Kidney capillary endothelial cell (primary cell): ENCODE measurements at places on chromosomes 12 and 14.

DNA sequence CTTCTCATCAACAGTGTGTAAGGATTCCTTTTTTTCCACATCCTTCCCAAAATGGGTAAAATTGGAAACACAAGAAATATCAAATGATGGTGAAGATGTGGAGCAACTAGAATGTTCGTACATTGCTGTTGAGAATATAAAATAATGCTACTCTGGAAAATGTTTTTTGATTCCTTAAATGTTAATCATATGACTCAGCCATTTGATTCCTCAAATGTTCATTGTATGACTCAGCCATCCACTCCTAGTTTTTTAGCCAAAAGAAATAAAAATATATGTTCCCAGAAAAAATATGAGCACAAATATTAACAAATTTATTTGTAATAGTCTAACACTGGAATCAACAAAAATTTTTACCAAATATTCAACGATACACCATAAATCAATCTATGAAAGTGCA lies 1108.6 kb downstream of the LRFN5 start:
- no peak for DNase-seq

DNA sequence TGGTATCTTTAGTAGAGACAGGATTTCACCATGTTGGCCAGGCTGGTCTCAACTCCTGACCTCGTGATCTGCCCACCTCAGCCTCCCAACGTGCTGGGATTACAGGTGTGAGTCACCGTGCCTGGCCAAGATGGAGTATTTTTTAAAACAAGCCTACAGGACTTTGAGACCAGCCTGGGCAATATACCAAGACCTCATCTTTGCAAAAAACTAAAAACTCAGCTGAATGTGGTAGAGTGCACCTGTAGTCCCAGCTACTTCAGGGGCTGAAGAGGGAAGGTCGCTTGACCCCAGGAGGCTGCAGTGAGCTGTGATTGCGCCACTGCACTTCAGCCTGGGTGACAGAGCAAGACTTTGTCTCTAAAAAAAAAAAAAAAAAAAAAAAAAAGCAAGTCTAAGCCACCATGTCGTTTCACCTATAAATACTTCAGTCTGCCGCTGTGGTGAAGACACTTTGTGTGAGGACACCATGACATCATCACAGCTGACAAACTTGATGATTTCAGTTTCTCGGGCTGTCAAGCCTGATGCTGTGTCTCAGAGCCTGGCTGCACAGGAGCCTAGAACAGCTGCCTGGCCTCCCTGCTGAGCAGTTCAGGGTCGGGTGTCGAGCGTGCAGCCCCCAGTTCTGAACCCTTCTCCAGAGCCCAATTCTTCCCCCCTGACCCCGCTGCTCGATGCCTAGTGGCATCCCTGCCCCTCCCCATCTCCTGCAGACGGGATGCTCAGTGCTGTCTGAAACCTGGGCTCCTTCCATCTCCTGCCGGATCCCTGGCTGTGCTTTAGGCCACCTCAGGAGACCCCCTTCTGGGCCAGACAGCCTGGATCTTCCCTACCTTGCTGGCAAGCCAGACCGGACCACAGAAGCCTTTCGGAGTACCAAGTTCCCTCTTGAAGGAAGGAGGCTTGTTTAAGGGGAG lies 119.2 kb upstream of the EVL start:
- DNase-seq: no peak

- peak; percentile 38 for DNase-seq
Observed at GRCh38 chr12:102169922-102170621, 27.6 kb downstream of the PMCH start.

- DNase-seq: peak; percentile 21
Observed at GRCh38 chr12:117069926-117070900, 29.0 kb downstream of the TESC start.

GRCh38 chr12:114397978-114398881 lies 7.7 kb downstream of the TBX5 start:
- DNase-seq: no peak

DNA sequence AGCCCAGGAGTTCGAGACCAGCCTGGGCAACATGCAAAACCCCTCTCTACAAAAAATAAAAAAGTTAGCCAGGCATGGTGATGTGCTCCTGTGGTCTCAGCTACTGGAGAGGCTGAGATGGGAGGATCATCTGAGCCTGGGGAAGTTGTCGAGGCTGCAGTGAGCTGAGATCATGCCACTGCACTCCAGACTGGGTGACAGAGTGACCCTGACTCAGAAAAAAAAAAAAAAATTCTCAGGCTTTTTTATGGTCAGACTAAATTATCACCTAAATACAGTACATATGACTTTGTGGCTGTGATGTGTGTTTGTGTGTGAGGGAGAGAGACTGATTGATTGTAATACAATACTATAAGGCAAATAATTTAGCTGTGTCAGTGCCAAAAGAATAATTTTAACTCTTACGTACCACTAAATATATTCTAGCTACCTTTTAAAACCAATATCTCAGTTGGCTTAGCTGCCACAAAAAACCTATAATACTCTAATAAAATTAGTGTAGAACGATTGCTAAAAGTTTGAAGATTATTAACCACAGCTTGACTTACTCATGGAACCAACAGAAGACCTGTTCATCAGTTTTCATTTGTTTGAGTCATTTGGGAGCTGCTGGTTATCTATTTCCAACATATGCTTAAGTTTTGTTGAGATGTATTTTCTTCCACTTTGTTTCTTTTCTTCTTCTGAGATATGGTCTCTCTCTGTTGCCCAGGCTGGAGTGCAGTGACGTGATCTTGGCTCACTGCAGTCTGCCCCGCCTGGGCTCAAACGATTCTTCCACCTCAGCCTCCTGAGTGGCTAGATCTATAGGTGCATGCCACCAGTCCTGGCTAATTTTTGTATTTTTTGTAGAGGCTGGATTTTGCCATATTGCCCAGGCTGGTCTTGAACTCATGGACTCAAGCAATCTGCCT lies 58.0 kb downstream of the DIP2B start:
- DNase-seq: no peak

- DNase-seq: no peak
Observed at GRCh38 chr12:2391740-2392331, 339.0 kb downstream of the CACNA1C start.

DNA sequence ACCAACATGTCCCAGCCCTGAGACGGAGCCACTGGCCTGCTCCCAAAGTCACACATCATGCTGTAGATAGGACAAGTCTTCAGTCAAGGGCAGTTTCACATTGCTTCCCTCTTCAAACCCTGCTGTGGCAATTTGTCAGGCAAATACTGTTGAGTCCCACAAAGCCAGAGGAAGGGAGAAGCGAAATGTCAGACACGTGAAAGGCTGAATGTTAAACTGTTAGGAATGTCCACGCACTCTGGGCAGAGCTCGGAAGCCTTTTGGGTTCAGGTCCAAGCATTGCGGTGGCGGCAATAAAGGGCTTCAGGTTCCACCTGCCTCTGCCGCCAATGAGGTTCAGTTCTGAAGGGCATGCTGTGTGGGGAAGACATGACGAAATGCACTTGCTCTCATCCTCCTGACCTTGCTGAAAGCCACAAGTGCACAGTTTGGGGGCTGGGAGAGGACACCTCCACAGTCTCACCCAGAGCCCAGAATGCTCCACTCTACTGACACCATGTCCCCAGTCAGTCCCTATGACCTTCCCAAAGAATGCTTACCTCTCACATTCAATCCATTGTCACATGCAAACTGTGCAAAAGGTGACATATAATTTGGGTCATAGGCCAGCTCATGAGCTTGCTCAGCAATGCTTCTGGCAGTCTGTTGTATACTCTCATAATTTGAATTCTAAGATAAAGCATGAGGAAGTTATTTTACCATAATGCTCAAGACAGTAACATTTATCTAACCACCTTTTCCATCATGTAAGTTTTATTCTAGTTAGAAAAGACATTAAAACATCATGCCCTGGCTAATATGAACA lies 35.7 kb downstream of the RAD9B start:
- DNase-seq: no peak

GRCh38 chr12:100200463-100201181 lies at the start of gene ACTR6:
TSS of gene ACTR6 (plus strand) at chr12:100200815. CDS start at chr12:100200852, 37 bp downstream.
- DNase-seq: peak; percentile 94

- DNase-seq: peak; percentile 44
Observed at GRCh38 chr12:13000616-13000924, 505 bp upstream of the HEBP1 start.

GRCh38 chr12:111424793-111425251 lies 19.1 kb downstream of the SH2B3 start:
- DNase-seq: no peak

GRCh38 chr14:89455412-89455811 lies 38.4 kb upstream of the FOXN3 start:
- DNase-seq: no peak

- no peak for DNase-seq
Observed at GRCh38 chr14:64899958-64900357, 14.3 kb upstream of the CHURC1 start.

DNA sequence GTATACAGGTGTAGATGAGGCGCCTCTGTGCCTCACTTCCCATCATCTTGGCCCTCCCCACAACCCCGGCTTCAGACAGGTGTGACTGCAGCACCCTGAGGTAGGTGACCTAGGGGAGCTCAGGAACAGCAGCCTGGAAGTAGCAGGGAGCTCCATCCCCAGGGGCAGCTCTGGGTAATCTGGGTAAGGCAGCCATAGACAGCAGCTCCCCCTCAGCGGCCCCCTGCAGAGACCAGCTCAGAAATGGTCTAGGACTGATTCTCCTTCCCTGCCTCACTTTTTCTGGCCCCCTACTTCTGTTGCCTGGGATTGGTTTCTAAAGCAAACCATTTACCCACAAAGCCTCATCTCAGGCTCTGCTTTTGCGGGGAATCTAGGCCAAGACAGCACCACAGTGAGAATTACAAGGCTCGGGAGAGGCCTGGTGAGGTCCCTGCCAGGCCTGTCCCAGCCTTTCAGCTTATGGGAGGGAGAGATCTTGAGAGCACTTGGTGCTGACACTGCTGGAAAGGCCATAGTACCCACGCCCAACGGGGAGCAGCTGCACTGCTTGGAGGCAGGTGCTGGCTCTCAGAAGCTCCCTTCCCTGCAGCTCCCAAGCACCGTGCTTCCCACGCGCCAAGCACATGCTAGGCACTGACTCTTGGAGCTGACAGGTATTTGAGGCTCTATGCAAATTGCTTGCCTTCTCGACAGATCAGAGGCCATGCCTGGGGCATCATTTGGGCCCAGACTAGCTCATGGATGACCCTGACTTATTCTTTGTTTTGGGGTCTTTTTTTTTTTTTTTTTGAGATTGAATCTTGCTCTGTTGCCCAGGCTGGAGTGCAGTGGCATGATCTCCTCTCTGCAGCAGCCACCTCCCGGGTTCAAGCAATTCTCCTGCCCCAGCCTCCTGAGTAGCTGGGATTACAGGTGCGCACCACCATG lies 45.1 kb upstream of the TRAF3 start:
- DNase-seq: no peak

GRCh38 chr12:105280966-105281693 lies 45.2 kb upstream of the APPL2 start:
- no peak for DNase-seq

DNA sequence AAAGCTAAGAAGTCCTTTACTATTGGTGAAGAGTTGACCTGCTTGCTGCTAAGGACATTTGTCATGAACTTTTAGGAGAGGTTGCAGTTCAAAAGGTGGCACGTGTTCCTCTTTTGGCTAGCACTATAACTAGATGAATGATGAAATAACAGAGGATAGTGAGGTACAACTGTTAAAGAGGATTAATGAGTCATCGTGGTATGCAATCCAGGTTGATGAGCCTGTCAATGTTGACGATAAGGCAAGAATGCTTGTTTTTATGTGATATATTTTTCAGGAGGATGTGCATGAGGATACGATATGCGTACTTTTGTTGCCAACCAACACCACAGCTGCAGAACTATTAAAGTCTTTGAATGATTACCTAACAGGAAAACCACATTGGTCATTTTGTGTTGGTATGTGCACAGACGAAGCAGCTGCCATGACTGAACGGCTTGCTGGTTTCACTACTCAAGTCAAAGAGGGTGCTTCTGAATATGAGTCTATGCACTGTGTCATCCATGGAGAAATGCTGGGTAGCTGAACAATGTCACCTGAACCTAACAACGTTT lies 10.6 kb downstream of the CEP128 start:
- DNase-seq: no peak

DNA sequence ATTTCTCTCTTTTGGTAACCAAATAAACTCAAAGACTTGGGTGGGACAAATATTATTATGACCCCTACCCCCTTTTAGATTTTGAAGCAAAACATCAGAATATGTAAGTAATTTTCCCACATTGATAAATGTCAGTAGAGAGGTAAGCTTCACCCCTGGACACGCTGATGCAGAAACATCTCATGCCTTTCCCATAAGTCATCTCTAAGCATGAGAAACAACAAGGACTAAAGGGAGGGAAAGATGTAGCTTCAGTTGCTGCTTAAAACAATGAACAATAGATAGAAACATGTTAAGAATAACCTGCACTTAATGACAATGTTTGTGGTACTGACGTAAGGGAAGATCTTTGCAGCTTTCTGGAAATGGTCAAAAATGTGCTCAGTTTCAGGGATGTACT lies 56.3 kb upstream of the SLC8A3 start:
- DNase-seq: no peak

DNA sequence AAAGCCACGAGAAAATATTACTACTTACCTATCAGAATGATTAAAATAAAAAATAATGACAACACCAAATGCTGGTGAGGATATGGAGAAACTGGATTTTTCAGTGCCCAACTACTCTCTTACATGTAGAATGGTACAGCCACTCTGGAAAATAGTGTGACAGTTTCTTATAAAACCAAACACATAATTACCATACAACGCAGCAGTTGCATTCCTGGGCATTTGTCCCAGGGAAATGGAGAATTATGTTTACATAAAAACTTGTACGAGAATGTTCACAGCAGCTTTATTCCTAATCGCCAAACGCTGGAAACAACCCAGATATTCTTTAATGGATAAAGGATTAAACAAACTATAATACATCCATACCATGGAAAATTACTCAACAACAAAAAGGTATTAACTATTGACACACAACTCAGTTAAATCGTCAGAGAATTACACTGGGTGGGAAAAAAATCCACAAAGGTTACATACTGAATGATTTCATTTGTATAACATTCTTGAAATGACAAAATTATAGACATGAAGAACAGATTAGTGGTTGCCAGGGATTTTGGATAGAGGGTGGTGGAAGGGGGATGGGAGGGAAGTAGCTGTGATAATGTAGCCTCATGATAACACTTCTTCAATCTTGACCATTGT lies 35.4 kb downstream of the TAOK3 start:
- DNase-seq: no peak

DNA sequence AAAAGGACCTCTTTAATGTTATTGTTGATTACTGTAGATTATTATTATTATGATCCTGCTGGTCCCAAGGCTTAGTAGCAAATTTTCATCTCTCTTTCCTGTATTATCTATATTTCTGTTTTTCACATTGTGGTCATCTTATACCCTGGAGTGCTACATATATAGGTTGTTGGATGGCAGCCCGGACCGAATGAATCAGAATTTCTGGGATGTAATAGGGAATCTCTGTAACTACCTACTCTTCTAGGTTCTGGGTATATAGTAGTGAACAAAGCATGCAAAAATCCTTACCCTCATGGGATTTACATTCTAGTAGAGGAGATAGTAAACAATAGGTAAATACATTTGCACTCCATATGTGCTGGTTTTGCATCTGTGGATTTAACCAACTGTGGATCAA lies 31.4 kb downstream of the NUBPL start:
- no peak for DNase-seq

- no peak for DNase-seq
Observed at GRCh38 chr14:88668448-88669116, 105.7 kb downstream of the ZC3H14 start.

GRCh38 chr12:118682656-118683055 lies 298.7 kb upstream of the SRRM4 start:
- DNase-seq: no peak

GRCh38 chr14:89908712-89909450 lies 45.6 kb downstream of the EFCAB11 start:
- DNase-seq: no peak
